DMS 273 treated with DMSO at 0.1 percent for 48 hours (cell line): ENCODE measurements at places on chromosomes 4 and X.

- no peak for DNase-seq
Observed at GRCh38 chr4:98706935-98707334, 48.5 kb upstream of the TSPAN5 start.

GRCh38 chr4:2320152-2320551 lies 58.2 kb upstream of the MXD4 start:
- DNase-seq, result no peak

- no peak for DNase-seq
Observed at GRCh38 chrX:118459494-118459893, 36.1 kb upstream of the DOCK11 start.

- peak; percentile 83 for DNase-seq
Observed at GRCh38 chr4:94995684-94996394, 238.1 kb downstream of the BMPR1B start.

GRCh38 chrX:110414273-110414672 lies 55.6 kb downstream of the RTL9 start:
- no peak for DNase-seq

- no peak for DNase-seq
Observed at GRCh38 chr4:159677521-159677920, 574.6 kb downstream of the RAPGEF2 start.

DNA sequence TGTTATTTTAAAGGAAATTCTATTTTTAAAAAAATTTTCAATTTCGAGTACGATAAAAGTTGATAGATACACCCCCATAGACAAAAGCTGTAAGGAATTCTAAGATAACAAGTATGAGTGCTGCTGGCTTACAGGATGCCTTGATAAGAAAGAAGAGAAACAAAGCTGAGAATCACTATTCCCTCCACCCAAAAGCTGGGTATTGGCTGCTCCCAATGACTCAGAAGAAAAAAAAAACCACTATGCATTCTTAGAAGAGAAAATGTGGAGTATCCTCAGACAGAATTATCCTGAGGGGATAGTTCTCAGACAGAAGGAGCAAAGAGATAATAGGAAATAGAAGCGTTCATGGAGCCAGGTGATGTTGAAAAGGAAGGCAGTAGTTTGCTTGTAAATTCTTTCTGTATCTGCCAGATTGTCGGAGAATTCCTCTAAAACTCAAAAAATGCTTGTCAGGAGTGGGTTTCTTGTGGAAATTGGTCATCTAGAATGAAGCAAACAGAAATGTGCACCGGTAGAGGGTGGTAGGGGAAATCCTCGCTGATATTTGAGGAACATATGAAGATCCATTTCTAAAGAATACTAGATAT lies 217.5 kb upstream of the ADAMTS3 start:
- DNase-seq, result no peak

GRCh38 chr4:189088780-189089179 lies 851.9 kb upstream of the FRG1 start:
- no peak for DNase-seq

DNA sequence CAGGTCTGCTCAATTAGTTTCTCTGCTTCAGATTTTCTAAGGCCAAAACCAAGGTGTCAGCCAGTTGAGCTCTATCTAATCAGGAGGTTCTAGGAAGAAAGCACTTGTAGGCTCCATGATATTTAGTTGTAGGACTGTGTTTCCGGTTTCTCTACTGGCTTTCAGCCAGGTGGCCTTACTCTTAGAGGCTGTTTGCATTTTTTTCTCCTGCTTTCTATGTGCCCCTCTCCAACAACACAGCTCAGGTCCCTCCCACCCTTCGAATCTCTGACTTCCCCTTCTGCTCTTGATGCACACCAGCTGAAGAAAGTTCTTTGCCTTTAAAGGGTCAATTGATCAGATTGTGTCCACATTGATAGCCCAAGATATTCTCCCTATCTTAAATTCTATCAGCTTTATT lies 245.2 kb downstream of the RAB28 start:
- DNase-seq, result no peak

DNA sequence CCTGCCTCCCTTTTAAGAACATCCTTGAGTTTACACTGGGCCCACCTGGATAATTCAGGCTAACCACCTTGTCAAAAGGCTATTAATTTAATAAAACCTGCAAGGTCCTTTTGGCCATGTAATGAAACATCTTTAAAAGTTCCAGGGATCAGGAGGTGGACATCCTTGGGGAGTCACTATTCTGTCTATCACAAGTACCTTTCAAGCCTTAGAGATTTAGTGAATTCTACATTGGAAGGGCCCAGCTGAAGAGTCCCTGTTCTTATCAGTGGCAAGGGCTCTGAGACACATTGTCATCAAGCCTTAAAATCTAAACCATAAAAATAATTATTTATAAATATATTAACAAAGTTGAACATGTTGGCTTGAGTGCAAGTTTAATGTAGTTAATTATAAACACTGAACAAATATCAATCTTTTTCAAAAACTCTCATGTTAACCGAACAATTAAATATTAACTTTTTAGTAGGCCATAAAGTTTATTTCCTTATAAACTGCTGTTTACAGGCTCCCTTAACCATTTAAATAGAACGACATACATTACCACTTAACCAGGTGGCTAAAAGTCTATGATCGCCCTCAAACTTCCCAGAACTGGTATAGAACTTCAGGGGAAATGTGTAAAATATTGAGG lies 104.4 kb upstream of the CBR4 start:
- DNase-seq, result no peak

DNA sequence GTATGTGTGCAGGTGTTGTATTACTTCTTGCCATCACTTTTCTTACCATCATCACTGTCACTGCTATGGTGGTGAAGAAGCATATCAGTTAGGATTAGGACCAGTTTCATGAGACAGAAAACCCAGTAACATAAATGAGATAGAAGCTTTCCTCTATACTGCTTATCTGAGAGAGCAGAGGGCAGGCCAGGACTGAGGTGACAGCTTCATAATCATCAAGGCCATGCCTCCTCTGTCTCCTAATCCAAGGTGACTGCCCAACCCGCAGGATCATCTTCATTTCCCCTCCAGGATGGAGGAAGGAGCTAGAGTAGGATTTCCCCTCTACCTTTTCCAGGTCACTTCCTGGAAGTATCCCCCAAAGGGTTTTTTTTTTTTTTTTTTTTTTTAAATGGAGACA lies 35.4 kb downstream of the TMEM131L start:
- no peak for DNase-seq

GRCh38 chr4:13988353-13989305 lies 361.1 kb upstream of the BOD1L1 start:
- DNase-seq, result no peak

DNA sequence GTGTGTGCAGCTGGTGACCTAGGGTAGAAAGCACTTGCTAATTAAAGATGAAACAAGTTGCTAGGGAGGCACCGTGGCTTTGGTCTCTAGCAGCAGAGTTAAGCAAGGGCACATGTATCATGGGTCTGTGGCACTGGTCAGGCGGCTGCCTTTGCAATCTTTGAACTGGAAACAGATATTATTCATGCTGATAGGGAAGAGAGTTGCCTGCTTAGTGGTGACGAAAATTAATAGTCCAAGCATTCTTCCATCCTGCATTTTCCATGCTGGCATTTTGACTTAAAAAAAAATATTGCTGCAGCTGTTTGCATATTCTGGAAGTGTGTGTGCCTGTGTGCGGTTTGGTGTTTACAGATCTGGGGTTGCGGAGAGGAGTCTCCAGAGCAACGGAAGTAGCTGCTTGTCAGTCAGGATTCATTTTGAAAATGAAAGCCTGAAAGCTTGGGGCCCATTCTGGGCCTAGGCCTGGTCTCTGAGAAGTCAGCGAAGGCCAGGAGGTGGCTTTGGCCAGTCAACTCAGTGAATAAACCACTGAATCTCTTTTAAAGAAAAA lies 2.3 kb upstream of the SOWAHD start:
- no peak for DNase-seq

GRCh38 chr4:168999809-169000208 lies 10.2 kb downstream of the CBR4 start:
- DNase-seq, result no peak

DNA sequence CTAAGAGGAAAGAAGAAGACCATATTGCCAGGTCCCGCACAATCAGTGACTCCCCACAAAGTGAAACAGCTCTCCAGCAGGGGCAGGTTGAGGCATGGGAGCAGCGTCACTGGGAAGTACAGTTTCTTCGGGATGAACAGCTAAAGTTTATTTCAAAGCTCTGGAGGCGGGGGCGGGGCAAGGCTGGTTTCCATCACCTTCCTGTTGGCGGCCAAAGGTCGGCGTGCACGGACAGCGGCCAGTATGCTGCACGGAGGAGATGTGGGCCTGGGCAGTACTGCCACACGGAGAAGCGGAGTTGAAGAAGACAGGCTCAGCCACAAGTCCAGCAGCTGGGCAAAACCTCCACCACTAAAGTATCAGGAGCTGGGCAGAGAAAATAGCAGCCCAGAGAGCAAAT lies 951 bp upstream of the ZNF518B start:
- DNase-seq, result no peak

GRCh38 chr4:90030953-90031352 lies 96.2 kb upstream of the CCSER1 start:
- no peak for DNase-seq

DNA sequence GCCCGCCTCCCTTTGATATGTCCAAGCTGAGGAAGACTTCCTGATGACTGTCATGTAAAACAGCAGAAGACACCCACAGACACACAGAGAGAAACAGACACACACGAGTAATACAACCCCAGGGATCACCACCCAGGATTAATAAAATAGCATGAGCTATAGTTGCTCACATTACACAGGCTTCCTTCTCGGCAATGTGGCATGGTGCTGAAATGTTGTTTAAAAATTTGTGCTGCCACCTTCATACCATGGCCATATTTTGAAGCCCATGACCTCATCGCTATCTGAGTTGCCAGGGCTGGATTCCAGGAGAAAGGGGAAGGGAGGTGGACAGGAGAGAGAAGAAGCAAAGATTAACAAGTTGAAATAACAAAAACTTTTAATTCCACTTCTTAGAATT lies 111.7 kb downstream of the SYNPO2 start:
- DNase-seq, result no peak

DNA sequence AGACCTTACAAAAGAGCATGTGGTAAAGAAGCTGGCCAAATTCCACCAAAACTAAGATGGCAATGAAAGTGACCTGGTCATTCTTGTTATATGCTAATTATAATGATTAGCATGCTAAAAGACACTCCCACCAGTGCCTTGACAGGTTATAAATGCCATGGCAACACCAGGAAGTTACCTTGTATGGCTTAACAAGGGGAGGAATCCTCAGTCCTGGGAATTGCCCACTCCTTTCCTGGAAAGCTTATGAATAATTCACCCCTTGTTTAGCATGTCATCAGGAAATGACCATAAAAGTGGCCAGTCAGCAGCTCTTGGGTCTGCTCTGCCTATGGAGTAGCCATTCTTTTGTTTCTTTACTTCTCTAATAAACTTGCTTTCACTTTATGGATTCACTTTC lies 87.9 kb downstream of the UPRT start:
- no peak for DNase-seq

GRCh38 chr4:187464573-187464972 lies 531.0 kb upstream of the ZFP42 start:
- DNase-seq, result no peak

- DNase-seq, result no peak
Observed at GRCh38 chr4:8035371-8035780, 95.7 kb upstream of the AFAP1 start.

DNA sequence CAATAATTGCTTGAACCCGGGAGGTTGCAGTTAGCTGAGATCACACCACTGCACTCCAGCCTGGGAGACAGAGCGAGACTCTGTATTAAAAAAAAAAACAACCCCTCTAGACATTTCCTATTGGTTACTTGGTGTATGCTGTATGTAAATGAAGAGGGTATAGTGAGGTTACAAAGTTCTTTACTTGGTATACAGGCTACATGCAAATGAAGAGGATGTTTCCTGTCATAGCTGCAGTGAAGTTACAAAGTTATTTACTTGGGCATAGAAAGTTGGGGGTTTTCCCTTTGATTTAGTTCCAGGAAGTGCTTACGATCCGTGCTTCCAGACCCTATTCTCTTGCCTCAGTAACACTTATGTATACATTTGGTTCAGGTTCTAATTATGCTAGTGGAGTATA lies 38.4 kb upstream of the CLNK start:
- no peak for DNase-seq

- no peak for DNase-seq
Observed at GRCh38 chr4:53645108-53645507, 53.8 kb upstream of the LNX1 start.

DNA sequence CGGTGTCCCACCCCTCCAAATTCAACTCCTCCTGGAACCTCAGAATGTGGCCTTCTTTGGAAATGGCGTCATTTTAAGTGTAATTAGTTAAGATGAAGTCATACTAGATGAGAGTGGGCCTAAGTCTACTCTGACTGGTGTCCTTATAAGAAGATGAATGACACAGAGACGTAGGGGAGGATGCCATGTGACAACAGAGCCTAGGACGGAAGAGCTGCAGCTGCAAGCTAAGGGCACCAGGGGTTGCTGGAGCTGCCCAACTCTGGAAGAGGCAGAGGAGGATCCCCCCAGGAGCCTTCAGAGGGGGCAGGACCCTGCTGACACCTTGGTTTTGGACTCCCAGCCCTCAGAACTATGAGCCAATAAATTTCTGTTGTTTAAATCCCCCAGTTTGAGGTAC lies 115.1 kb downstream of the STK32B start:
- DNase-seq, result no peak

GRCh38 chrX:23515028-23515427 lies 152.3 kb upstream of the PRDX4 start:
- no peak for DNase-seq

DNA sequence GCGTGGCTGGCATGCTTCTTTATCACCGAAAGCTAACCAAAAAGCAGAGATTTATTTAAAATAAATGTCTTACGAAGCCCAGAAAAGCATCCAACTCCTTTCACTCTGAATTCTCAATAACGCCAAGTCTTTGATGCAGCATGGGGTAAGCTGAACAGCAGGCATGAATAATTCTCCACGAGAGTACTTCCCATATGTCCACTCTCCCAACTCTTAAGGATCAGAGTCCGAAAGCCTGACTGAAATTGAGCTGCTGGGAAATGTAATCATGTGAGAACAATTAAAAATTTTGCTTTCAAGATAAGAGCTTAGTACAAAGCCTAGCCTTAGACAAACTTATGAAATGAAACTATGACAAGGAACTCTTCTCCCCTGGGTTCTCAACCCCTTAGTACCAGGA lies 7.5 kb upstream of the SLC39A8 start:
- no peak for DNase-seq

- DNase-seq, result no peak
Observed at GRCh38 chr4:126251169-126251568, 936.4 kb downstream of the FAT4 start.

GRCh38 chr4:78863991-78864390 lies 75.2 kb downstream of the PAQR3 start:
- DNase-seq, result no peak

GRCh38 chr4:37827030-37827685 lies 672 bp downstream of the PGM2 start:
- no peak for DNase-seq
